ENCODE measurements at places on chromosomes 12 and 14.

GRCh38 chr12:49973361-49973830 is 649 bp downstream of the AQP6 start:
- no peak for DNase-seq

DNA sequence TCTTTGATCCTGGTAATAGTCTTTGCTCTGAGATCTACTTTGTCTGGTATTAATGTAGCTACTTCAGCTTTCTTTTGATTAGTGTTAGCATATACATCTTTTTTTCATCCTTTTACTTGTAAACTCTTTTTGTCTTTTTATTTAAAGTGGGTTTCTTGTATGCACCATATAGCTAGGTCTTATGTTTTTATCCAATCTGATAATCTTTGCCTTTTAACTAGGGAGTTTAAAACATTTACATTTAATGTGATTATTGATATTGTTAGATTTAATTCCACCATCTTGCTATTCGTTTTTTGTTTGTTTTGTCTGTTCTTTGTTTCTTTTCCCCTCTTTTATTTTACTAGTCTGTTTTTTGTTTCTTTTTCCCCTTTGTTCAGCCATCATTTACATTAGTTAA is 6.0 kb downstream of the CGRRF1 start:
- no peak for DNase-seq

DNA sequence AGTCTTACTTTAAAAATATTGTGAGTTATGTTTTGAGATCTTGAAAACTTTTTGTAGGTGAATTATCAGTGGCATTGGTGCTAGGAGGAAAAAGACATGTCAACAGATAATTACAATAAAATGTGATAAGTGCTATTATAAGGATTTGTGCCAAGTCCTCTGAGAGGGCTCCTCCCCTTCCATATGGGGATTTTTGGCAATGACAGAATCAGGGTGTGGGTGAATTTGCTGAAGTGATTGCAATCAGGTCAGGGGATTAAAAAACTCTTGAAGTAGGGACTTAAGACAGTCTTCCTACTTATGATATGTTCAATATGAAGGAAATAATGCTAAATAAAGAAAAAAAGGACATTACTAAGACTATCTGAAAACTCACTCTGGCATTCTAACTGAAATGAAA is 122.5 kb downstream of the SLC15A5 start:
- no peak for DNase-seq

DNA sequence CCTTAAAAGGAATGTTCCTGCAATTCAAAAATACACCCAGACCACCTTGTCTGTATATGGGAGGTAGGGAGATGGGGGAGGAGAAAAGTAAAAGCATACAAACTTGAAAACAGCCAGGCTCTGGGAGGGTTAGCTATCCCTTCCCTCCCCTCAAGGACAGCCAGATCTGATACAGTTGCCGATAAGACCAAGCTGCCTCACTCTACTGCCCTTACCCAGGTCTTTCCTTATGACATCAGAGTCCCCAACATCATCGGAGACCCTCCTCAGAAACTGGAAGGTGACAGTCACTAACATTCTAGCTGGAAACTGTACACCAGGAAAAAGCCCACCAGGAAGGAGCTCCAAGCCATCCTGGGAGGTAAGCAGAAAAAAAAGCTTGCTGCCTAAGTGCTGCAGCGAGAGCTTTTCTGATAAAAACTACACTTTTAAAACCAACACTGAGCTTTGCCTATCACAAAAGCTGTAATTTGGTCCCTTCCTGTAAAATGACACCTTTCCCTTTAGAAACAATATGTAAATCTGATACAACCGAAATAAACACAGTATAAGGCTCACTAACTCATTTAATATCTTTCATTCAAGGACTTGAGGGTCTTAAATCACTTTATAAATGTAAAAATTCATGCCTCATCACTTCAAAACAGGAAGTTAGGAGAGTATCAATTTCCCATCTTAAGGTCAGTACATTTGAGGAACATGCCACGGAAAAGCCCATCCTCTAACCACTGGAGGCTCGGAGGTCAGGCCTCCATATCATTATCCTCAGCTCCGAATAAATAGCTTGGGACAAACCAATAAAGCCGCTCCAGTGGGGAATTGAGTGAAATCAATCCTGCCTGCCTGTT is 20.4 kb upstream of the PLEKHH1 start:
- DNase-seq = no peak

DNA sequence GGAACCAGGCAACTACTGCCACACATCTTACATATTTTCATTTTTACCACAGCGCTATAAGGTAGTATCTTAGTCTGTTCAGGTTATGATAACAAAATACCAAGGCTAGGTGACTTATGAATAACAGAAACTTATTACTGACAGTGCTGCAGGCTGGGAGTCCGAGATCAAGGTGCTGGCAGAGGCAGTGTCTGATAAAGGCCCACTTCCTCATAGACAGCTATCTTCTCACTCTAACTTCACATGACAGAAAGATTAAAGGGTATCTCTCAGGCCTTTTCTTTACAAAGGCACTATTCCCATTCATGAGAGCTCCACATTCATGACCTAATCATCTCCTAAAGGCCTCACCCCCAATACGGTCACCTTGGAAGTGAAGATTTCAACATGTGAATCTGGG is 59.8 kb upstream of the MDM1 start:
- DNase-seq = no peak

GRCh38 chr12:11947213-11947612 is 123.5 kb upstream of the BCL2L14 start:
- no peak for DNase-seq

DNA sequence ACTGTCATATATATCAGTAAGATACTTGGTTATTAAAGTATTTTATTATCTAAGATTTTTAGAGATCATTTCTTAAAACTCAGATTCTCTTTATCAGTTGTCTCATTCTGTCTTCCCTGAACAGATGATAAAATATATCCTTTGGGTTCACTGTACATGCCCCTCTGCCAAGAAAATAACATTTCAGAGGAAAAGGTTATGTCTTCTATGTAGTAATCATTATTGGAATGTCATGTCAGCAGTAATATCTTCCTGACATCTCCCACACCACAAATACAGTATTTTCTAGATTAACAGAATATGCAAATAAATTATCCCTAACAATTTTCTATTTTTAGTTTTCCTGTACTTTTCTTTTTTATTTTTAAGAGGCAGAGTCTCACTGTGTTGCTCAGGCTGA is 26.0 kb downstream of the BTBD7 start:
- no peak for DNase-seq

Data from left forelimb (tissue), 1 donor.